ENCODE measurements at places on chromosomes 13 and 19.

DNA sequence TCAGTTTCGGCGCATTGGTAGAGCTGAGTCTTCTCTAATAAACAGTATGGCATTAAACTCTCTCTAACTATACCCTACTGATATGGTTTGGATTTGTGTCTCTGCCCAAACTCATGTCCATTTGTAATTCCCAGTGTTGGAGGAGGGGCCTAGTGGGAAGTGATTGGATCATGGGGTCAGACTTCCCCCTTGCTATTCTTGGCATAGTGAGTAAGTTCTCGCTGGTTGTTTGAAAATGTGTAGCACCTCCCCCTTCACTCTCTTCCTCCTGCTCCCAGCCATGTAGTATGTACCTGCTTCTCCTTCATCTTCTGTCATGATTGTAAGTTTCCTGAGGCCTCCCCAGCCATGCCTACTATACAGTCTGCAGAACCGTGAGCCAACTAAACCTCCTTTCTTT, 682.7 kb upstream of the ARGLU1 start:
- no peak for DNase-seq

GRCh38 chr13:48731957-48732569, 78.3 kb downstream of the CYSLTR2 start:
- DNase-seq, result no peak

DNA sequence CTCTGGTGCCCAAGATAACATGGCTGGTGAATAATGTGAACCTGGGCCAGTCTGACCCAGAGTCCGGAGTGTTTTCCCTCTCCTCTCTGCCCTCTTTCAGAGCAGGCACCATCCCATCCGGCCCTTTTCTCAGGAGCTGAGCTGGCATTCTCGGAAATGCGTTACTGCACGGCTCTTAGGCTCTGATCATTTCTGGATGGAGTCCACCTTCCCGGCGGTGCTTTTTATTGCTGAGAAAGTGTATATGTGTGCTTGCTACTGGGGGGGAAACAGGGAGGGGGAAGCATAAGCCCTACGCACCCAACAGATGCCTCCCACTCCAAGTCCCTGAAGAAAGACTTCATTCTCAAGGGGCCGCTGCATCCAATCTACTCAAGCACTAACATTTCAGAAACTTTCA, 6.6 kb downstream of the CACNA1A start:
- DNase-seq, result no peak

DNA sequence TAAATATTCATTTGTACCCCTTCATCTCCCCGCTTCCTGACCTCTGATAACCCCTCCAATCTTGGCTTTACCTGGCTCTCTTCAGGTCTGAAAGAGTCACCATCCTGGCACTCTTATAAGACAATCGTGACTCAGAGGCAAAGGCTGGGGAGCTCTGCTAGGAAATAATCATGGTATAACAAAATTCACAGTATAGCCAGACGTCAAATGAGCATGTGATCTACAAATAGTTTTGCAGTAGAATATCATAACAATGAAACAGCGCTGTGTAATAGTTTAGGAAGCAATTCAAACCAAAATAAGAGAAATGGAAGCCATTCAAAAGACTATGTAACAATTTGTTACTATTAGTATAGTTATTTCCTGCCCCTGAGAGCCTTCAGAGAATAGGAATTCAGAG, 34.2 kb downstream of the RXFP2 start:
- DNase-seq, result no peak

DNA sequence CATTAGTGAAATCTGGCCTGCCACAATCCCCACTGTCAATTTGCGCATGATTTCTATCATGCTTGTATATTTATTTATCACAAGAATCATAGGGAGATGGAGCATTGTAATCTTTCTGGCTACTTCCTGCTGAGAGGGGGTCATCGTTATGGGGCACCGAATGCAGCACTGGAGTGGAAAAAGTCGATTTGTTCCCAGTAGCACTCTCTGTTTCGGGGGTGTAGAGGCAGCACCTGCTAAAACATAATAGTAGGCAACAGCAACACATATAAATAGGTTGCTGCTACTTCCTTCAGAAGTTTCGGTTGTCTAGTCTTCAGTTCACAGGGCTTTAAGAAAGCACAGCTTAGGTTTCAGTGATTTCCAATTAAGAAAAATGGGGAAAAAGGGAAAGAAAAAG, 23.4 kb upstream of the CEACAM21 start:
- no peak for DNase-seq

- no peak for DNase-seq
These were observed 53.0 kb downstream of the DPY19L3 start for GRCh38 chr19:32458500-32459123.

DNA sequence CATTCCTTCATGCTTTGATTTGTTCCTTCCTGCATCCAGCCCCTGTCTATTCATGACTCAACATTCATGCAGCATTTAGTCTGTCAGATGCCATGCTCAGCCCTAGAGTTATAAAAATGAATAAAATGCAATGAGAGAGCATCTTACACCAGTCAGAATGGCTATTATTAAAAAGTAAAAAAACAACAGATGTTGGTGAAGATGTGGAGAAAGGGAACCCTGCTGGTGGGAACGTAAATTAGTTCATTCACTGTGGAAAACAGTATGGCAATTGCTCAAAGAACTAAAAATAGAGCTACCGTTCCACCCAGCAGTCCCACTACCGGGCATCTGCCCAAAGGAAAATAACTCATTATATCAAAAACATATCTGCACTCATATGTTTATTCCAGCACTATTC, 70.0 kb upstream of the GTF3A start:
- no peak for DNase-seq

GRCh38 chr13:66314911-66315310, 915.2 kb downstream of the PCDH9 start:
- DNase-seq, result no peak

GRCh38 chr13:31119966-31120700, 41.6 kb downstream of the HSPH1 start:
- DNase-seq, result no peak

- DNase-seq, result no peak
These were observed 30.9 kb downstream of the C19orf47 start for GRCh38 chr19:40317338-40317737.

DNA sequence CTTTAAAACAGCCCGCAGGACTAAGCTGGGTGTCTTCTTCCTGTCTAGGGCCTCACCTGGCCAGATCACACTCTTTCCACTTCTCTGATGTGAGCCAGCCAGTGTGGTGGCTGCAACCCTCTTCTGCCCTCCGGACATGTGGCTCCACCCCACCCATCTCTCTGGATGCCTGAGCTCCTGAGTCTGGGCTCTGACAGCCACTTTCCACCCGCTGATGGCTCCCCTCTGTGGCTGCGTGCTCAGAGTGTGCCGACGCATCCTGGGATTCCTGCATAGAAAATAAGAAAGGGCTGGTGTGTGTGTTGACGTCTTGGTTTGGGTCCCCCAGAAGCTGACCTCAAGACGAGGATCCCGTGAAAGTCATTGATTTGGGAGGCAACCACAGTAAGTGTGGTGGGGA, 181.6 kb downstream of the URI1 start:
- no peak for DNase-seq

DNA sequence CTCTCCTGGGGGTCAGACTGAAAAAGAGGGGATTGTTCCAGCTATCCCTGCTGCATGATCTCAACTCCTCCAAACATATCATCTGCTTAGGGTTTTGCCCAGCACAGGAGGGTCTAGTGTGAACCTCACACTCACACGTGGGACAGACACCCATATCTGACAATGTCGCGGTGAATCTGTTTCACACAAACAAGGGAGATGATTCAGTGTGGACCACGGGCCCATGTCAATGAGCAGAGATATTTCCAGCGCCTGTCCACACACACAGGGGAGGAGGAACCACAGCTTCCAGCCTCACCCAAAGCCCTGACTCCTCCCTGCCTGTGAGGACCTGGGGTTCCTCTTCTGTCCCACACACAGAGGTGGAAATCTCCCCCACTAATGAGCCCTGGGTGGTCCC, 29.6 kb upstream of the KIR3DL3 start:
- no peak for DNase-seq

- DNase-seq, result no peak
These were observed 10.6 kb downstream of the KHSRP start for GRCh38 chr19:6413721-6414643.

DNA sequence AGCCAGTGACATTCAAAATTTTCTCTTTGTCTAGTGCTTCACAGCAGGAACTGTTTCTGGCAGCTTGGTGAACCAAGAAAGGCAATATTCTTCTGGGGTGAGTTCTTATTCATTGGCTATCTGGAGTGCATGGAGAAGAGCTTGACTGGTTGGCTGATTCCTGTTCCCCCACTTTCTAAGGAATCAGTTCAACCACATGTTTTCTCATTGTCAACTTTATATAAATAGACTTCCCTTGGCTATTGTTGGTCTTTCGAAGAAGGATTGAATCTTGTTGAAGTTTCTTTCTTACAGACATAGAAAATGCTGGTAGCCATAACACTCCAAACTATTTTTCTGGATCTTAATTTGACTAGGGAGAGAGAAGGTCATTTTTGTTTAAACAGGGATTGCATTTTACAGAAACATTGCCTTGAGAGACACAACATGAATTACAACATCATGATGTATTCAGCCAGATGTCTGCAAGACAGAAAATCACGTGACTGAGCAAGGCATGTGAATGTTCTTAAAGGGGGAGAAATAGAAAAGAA, 85.2 kb downstream of the EDNRB start:
- DNase-seq, result no peak

DNA sequence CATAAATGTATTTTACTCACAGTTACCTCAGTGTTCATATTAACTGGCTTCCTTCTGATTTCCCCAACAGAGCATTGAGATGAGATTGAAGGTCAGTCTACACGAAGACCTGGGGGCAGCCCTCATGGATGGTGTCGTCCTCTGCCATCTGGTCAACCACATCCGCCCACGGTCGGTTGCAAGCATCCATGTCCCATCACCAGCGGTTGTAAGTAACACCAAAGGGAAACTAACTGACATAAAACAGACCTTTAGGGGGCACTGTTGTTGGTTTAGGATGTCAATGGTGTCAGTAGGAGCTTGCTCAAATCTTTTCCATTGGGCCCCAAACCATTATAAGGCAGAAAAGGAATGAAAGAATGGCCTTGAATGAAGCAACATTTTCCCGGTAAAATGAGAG, 68.2 kb downstream of the ESD start:
- DNase-seq, result no peak

DNA sequence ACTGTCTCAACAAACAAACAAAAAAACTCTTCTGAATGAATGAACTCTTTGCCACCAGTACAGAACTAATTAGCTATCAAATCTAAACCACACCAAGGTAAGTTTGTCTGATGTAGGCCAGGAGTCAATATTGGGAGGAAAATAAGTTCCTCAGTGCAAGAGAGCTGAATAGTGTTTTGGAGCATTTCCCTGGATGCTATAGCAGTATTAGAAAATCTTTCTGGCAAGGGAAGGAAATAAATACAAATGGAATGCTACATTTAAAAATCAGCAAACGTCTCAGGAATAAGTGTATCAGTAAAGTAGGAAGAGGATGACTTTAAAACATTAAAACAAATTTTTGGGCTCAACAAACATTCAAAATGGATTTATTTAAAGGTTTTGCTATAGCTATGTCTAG, 81.3 kb upstream of the TMTC4 start:
- no peak for DNase-seq

DNA sequence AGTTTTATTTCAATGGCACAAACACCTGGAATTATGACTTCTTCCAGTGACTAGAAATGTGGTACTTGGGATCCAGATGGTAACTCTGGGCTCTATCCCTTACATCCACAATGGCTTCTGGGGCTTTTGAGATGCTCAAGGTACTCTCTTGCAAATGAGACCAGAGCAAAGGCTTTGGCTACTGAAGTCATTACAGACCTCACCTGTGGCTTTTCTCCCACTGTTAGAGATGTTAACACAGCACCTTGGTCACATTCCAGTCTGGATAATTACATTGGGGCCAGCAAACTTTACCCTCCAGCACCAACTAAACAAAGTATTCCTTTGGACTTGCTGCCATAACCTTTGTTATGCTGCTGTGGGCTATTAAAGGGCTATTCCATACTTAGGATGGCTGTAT, 6.1 kb downstream of the ENOX1 start:
- no peak for DNase-seq

DNA sequence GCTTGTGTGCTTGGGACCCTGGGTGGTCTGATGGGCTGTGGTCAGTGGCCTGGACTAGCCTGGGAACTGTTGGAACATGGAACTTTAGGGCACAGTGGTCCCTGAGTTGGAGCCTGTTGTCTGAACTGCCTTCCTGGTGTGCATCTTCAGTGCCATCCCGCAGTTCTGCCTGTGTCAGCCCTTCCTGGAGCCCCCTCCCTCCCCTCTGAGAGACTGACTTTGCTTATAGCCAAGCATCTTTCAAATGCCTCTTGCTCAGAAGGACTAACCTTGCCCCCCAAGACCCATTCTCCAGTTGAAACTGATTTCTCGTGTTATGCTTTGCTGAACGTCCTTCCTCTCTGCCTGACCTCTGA, 14.3 kb downstream of the MAU2 start:
- no peak for DNase-seq

DNA sequence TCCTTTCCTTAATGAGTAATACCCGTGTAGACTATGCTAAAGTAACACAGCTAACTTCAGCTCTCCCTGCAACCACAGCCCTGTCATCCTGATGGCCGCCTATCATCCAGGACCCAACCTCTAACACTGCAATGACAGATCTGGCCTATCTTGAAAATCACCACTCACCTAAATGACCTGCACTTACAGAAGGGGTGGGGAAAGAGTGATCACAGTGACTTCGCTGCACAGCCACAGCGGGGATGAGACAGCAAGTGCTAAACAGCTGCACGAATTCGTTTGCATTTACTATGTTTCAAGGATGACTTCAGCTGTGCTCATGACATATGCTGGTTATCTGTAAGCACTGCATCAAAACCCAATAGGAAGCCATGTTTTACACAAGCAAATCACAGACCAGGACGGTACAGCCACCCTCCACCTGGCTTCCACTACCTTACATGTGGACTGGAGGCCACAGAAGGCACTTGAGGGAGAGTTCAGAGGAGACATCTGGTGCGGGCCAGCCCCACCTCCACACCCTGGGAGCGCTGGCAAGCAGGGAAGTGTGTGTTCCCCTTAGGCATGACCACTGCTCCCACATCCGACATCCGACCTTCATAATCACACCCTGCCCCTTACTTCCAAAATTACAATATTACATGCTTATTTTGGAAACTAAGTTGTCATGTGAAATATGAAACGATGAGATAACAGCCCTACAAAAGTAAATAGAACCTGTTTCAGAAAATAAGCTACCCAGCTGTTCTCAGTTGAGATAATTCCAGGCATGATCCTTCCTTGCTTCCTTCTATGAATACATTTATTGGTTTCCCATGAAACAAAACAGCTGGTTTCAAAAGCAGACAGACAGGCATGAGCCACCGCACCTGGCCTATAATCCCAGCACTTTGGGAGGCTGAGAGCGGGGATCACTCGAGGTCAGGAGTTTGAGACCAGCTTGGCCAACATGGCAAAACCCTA, 95.7 kb downstream of the STK24 start:
- no peak for DNase-seq

GRCh38 chr19:16537111-16537510, 5.1 kb downstream of the CHERP start:
- no peak for DNase-seq

Data from nucleus accumbens (tissue), 56 donors.